ENCODE measurements at places on chromosomes 3 and 15.

- H3K36me3 ChIP-seq: no peaks in the 10 kb centered on the region
- no peaks in the 10 kb centered on the region for H3K4me1 ChIP-seq
- DNase-seq: no peak
- H3K4me3 ChIP-seq: no peak overlapping the region
- no peak overlapping the region for H3K27ac ChIP-seq
Observed at GRCh38 chr3:44120721-44121582, 120.7 kb upstream of the TOPAZ1 start.

- no peaks in the 10 kb centered on the region for H3K27me3 ChIP-seq
- no peaks in the 10 kb centered on the region for H3K36me3 ChIP-seq
- peaks cover 6% of the 10 kb centered on the region for H3K4me1 ChIP-seq
- no peak for DNase-seq
- H3K4me3 ChIP-seq: no peak overlapping the region
Observed at GRCh38 chr3:61961900-61962299, 400.5 kb downstream of the PTPRG start.

DNA sequence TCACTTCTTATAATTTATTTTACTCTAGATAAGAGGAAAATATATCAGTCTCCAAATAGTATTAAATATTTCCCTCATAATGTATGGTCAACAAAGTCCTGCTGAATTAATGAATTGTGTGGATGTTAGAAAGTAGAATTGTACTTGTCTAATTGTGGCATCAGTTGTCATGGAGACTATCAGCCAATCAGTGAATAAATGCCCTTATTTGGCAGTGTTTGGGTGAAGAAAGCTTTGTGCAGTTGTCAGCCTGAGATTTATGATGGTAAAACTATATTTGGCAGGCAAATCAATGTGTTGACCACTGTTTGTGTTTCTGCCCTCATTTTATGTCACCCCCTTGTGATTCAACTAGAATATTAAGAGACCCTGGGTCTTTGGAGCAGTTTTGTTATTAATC is 293.6 kb upstream of the MDFIC2 start:
- DNase-seq: no peak
- no peak overlapping the region for H3K27ac ChIP-seq
- H3K4me1 ChIP-seq: no peaks in the 10 kb centered on the region
- H3K4me3 ChIP-seq: no peak overlapping the region

- H3K27ac ChIP-seq: no peak overlapping the region
- H3K4me1 ChIP-seq: no peaks in the 10 kb centered on the region
- H3K36me3 ChIP-seq: no peaks in the 10 kb centered on the region
- no peak overlapping the region for H3K4me3 ChIP-seq
- DNase-seq: no peak
- H3K27me3 ChIP-seq: no peaks in the 10 kb centered on the region
Observed at GRCh38 chr3:146739203-146739671, 134.1 kb upstream of the PLSCR5 start.

DNA sequence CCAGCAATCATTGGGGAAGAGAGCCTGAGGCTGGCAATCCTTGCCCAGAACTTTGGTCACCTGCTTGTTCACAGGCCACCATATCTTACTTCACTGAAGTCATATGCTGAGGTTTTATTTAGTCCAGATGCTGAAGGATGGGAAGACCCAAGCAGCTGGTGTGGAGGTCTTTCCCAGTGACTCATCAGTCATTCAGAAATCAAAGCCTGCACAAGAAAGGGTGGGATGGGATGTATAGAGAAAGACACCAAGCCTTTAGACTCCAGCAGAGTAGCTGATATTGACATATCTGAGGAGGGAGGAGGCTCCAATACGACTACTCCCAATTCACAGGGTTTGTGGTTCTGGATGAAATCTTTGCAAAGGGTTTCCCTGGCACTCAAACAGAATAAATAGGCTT is 13.0 kb upstream of the PHLDB2 start:
- H3K27ac ChIP-seq: no peak overlapping the region
- H3K4me1 ChIP-seq: no peaks in the 10 kb centered on the region
- no peaks in the 10 kb centered on the region for H3K36me3 ChIP-seq
- no peaks in the 10 kb centered on the region for H3K27me3 ChIP-seq
- no peak for DNase-seq

- no peak for DNase-seq
- H3K36me3 ChIP-seq: no peaks in the 10 kb centered on the region
- no peaks in the 10 kb centered on the region for H3K27me3 ChIP-seq
- no peak overlapping the region for H3K4me3 ChIP-seq
- H3K4me1 ChIP-seq: peaks cover 81% of the 10 kb centered on the region
- peak overlapping the region; percentile 84 for H3K27ac ChIP-seq
Observed at GRCh38 chr15:77064539-77065308, 6.2 kb downstream of the TSPAN3 start.

GRCh38 chr15:69482686-69483256 is 30.2 kb downstream of the RPLP1 start:
- H3K36me3 ChIP-seq: no peaks in the 10 kb centered on the region
- H3K27me3 ChIP-seq: no peaks in the 10 kb centered on the region
- no peak for DNase-seq
- no peaks in the 10 kb centered on the region for H3K4me1 ChIP-seq
- H3K27ac ChIP-seq: no peak overlapping the region
- no peak overlapping the region for H3K4me3 ChIP-seq

- no peaks in the 10 kb centered on the region for H3K36me3 ChIP-seq
- no peaks in the 10 kb centered on the region for H3K4me1 ChIP-seq
- no peaks in the 10 kb centered on the region for H3K27me3 ChIP-seq
Observed at GRCh38 chr3:51799879-51800749, 21.1 kb upstream of the IQCF6 start.
